Hypothalamus (tissue), 51 donors: ENCODE measurements at places on chromosomes 7 and 10.

DNA sequence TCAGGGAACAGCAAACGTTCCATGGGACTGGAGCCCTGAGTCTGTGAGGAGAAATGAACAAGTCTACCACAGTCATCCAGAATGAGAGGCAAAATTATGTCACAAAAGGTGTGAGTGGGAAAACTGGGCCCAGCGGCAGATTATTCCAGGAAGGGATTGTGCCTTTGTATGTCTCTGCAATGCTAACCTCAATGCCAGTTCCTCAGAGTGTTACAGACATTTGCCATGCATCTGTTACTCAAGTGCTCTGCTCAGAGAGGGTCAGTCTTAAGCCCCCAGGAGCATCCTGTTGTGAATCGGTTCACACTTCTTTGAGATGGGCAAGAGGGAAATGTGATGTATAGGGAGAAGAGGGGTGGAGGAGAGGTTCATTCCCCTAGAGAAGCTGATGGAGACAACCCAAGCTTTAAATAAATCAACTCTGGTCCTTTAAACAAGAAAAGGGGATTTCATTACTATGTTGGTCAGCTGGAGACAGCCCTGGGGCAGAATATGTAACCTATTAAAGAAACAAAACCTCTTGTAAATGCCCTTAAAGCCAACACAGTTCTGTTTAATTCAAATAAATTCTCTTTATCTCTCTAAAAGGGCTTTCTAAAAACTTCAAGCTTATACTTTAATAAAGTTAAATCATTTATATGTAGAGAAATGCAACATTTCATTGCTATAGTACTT lies 85.9 kb upstream of the GRB10 start:
- no peak for DNase-seq

GRCh38 chr10:31288962-31289361 lies 30.1 kb upstream of the ZEB1 start:
- no peak for DNase-seq

- DNase-seq, result no peak
These were observed 113.5 kb downstream of the LARP4B start for GRCh38 chr10:818010-818409.

DNA sequence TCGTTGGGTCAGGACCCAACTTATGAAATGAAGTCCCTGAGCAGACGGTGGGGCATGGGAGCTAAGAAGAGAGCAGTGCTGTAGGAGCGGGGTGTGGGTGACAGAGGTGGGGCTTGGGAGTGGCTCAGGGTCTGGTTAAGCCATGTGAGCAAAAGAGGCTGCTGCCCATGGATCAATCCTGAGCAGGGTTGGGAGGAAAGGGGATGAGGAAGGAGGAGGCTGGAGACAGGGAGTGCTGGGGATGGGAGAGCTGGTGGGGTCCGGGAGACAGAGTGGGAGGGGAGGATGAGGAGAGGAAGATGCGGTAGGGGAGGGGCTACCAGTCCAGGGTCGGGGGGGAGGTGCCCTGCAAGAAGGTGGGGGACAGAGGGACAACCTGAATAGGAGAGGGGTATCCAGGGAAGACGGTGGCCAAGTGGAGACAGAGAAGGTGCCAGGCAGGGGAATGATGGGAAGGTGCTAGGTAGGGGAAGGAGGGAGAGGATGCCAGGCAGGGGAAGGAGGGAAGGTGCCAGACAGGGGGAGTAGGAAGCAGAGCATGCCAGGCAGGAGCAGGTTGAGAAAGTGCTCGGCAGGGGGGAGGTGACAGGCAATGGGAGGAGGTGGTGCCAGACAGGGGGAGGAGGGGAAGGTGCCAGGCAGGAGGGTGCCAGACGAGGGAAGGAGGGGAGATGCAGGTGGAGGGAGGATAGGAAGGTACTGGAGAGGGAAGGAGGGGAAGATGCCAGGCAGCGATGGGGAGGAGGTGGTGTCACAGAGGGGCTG lies 27.5 kb upstream of the SMARCD3 start:
- no peak for DNase-seq

- DNase-seq, result no peak
These were observed 133.3 kb downstream of the DGKB start for GRCh38 chr7:14769261-14769660.

DNA sequence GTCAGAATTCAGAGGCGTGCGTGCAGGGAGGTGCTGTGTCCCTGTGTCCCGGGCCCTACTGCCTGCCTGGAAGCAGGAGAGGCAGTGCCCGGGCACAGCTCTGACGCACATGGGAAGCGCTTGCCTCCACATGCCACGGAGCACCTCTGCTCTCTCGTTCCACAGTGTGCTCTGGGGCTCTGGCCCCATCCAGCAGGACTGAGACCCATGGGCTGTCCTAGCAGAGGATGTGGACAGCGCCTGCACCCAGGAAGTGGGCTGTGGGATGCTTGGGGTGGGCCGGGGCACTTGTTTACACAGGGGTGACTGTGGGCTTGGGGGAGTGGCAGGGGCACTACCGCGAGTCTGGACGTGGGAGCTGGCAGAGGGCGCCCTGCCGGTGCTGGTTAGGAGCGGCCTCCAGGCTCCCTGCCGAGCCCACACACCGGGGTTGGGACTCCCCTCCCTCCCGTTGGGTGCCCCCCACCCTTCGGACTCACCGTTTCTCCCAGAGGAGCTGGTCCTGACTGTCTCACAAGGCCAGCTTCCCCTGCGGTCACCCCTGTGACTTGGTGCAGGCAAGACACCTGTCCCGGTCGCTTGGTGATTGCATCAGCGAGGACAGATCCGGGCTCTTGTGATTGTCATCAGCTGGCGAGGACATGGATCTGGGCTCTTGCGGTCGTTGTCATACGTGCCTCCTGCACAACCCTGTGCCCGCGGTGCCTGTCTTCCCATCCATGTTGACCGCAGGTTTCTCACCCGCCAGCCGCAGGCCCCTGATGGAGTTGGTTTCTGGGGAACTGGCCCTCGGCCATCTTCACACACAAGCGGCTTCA lies 83.1 kb downstream of the NKX6-2 start:
- DNase-seq, result no peak

GRCh38 chr7:47572939-47573757 lies 8.8 kb downstream of the TNS3 start:
- DNase-seq, result no peak

DNA sequence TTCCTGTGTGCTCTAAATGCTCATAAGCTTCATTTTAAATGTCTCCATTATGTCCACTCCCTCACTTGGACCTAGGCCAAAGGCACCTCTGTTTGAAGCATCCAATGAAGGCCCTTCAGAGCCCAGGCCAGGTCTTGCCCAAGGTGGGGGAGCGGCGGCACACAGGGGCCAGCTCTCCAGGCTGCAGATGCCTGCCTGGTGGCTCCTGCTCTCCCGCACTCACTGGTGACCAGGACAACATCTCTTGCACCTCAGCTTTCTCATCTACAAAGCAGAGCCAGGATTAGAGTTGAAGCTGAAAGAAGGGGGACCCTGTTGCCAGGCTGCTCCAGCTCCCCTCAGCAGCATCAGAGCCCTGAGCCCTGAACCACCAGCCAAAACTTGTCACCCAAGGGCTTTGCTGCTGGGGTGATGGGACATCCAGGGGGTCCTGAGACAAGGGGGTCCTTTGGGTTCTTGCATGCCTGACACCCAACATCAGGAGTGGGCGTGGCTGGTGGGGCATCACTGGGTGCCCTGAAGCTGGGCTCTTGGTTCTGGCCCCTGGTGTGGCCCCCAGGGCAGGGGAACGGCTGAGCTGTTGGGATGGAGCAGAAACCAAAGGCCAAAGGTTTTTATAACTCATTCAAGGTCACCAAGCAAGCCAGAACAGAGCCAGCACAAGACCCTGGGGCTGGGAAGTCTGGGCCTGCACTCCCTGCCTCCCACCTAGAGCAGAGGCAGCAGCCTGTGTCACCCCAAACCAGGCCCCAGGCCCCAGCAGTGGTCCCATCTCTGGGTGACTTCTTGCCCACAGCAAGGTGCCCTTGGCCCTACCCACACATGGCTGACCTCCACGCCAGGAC lies 1.2 kb downstream of the NACAD start:
- DNase-seq, result no peak
